Ovary (tissue), 10 donors: ENCODE measurements at places on chromosomes 7 and 10. TPM values are rescaled to one million over a fixed set of nuclear protein-coding genes. Genes with fewer than 3 reads are reported as not detected.

DNA sequence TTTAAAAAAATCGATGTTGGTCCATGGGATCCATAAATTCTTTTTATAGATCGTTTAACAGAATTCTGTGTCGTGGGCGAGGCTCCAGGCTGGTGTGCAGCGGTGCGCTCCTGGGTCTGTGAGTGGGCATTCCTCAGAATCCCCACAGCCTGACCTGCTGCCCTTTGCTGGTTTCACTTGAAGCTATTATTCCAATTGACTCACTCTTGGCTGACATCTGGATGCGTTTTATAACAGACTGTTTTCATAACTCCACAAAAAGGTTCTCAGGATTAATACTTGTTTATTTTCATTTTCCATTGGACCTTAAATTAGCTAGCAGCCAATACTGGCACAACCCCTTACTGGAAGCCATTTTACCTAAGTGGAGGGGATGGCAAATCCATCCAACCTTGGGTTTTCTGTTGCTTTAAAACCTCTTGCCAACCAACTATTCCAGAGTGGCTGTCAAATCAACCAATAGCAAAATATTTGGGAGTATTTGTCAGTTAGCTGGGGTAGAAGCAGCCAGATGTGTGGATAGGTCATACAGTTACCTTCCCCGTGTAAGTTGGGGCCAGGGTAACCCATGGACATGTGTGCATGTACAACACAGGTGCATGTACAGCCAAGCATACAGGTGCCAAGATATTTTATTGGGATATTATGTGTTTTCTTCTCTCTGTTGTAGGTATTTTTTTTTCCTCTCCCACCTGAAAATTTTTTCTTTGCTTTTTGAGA is 160.7 kb upstream of the ZNF32 start:
- no peak overlapping the region for H3K27ac ChIP-seq
- no peaks in the 10 kb centered on the region for H3K36me3 ChIP-seq
- peaks cover 6% of the 10 kb centered on the region for H3K4me1 ChIP-seq

DNA sequence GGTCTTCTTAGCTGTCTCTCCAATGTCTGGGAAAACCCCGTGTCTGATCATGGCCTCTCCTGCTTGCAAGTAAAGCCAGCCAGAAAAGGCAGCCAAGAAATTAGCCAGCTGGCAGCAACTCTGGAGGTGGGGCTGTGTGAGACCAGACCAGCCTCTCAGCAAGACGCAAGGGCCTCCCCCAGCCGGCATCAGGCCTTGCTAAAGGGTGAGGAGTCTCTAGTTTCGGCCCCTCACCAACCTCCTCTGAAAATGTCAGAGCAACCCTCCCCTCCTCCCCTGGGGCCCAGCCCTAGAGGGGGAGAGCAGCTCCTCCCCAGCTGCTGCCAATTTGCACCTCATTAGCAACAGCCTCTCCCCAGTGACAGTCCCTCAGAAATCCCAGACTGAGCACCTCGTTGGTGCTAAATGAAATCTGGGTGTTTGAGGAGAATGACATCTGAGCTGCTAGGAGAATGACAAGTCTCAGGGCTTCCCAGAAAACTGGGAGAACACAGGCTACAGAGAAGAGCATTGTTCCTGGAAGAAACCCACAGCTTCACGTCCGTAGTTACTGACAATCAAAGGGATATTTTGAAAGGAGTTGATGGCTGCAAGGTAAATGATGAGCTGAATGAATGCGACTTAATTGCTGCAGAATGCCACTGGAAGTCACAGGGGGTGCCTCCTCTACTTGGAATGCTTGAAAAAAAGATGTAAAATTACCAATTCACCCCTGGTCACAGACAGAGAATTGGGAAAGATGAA is 25.9 kb downstream of the DGKI start:
- no peaks in the 10 kb centered on the region for H3K27me3 ChIP-seq
- no peaks in the 10 kb centered on the region for H3K4me1 ChIP-seq
- H3K36me3 ChIP-seq: no peaks in the 10 kb centered on the region
- peak; percentile 15 for DNase-seq

DNA sequence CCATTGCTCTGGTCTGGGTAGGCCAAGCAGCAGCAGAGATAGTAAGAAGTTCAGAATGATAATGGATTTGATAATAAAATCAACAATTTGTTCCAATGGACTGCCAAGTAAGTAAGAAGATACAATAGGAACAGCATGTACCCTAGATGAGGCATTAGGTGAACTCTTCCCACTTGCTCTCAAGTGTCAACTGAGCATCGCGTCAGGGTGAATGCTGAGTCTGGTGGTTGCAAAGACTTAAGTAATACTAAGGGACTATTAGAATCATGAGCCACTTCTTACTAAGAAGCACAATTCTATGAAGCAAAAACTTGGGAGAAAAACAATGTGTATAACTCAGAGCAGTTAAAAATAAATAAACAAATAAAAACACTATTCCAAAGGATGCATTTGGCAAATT is 54.5 kb downstream of the LRRN3 start:
- H3K4me1 ChIP-seq: no peaks in the 10 kb centered on the region
- no peaks in the 10 kb centered on the region for H3K36me3 ChIP-seq
- no peaks in the 10 kb centered on the region for H3K27me3 ChIP-seq
- no peak overlapping the region for H3K4me3 ChIP-seq
- no peak overlapping the region for H3K27ac ChIP-seq

DNA sequence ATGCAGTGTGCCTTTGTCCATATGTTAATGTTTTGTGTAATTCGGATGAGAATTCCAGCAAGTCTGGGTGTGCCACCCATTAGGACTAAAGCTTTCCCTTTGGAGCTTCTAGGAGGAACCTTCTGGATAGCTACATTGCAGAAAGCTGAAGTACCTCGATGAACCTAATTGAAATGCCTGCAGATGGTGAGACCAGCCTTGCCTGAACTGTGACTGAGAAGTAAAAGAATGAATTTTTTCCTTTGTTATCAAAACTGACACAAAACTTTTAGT is 31.1 kb upstream of the FBXW4 start:
- H3K36me3 ChIP-seq: no peaks in the 10 kb centered on the region
- H3K4me3 ChIP-seq: no peak overlapping the region
- no peaks in the 10 kb centered on the region for H3K4me1 ChIP-seq

DNA sequence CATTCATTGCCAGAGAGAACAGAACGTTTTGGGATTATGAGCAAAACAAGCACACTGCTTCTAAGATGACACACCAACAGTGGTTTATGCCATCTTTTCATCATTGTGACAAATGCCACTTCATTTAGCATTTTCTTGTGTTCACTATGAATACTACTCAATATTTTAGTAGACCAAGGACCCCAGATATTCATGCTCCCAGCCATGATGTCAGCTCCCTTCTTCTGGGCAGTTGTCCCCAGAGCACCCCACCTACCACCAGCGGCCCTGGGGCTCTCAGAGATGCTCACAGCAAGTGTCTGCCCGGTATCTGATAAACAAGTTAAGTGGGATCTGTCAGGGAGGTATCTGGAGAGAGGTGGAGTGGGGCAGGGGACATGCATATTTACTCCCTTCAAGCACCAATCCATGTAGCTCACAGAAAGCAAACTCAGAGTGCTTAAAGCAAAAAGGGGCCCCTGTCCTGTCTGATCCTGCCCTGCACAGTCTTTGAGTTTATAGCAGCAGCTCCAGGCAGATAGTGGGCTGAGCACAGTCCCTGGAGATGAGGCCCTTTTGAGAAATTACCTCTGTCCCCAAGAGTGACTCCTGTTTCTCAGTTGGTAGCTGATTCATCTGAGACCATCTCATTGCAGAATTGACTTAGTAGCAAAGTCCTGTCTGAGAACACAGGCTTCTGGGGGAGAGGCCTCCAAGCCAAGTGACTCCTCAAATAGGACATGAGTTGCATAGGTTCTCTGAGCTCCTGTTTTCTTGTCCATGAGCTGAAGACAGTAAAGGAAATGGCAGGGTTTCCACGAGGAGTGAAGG is 281.8 kb upstream of the KLF6 start:
- no peak overlapping the region for H3K27ac ChIP-seq
- no peaks in the 10 kb centered on the region for H3K27me3 ChIP-seq
- no peak for DNase-seq
- H3K4me3 ChIP-seq: no peak overlapping the region
- no peaks in the 10 kb centered on the region for H3K36me3 ChIP-seq
- H3K4me1 ChIP-seq: peaks cover 6% of the 10 kb centered on the region

- H3K27ac ChIP-seq: no peak overlapping the region
- no peaks in the 10 kb centered on the region for H3K36me3 ChIP-seq
- DNase-seq: no peak
- H3K27me3 ChIP-seq: no peaks in the 10 kb centered on the region
- peaks cover 2% of the 10 kb centered on the region for H3K4me1 ChIP-seq
Measured at GRCh38 chr7:36726311-36726710, 2.0 kb upstream of the AOAH start.

- H3K4me1 ChIP-seq: peaks cover 1% of the 10 kb centered on the region
- no peak overlapping the region for H3K27ac ChIP-seq
- no peaks in the 10 kb centered on the region for H3K27me3 ChIP-seq
Measured at GRCh38 chr7:157022681-157023588, 12.5 kb upstream of the MNX1 start.

DNA sequence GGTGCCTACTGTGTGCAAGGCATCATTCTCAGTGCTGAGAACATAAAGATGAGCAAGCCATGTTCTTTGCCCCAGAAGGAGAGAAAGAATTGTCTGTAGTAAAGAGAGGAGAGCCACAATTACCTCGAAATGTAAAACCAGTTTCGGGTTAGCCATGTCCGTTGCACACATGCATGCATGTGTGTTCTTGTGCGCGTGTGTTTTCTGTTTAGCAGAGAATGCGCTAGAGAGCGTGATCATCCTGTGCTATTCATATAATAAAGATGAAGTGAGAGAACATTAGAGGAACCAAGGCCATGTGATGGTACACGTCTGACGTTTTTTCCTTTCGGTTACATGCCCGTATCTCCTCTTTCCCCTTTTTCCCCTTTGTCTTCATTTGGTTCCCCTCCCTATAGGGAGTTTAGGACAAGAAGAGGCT is 158.2 kb downstream of the CELF2 start:
- H3K36me3 ChIP-seq: no peaks in the 10 kb centered on the region
- H3K4me1 ChIP-seq: peaks cover 11% of the 10 kb centered on the region
- no peak for DNase-seq
- H3K27me3 ChIP-seq: no peaks in the 10 kb centered on the region
- H3K27ac ChIP-seq: no peak overlapping the region
- H3K4me3 ChIP-seq: no peak overlapping the region

DNA sequence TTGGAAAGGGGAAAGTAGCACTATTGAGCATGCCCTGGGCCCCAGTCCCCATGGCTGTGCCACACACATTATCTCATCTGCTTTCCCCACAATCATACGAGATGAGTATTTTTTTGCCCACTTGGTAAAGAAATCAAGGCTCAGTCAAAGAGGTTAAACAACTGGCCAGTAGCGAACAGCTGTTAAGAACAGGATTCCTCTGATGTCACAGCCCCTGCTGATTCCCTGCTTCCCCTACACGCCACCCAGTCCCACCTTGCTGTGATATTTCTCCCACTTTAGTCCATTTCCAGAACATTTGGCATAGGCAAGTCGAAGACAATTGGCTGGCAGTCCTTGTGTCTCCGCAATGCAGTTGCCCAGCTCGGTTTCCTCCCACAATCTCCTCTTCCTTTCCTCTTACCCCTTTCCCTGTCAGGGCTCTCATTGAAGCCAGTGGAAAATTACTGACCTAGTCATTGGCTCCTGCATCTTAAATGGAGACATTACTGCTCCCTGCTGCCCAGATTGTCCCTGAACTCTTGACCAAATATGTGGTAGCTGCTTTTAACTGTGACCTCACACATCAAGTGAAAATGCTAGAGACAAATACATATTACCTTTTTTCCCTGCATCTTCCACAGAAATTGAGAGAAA is 56.5 kb upstream of the EEPD1 start:
- H3K4me1 ChIP-seq: no peaks in the 10 kb centered on the region
- no peak overlapping the region for H3K27ac ChIP-seq
- no peak overlapping the region for H3K4me3 ChIP-seq
- H3K27me3 ChIP-seq: no peaks in the 10 kb centered on the region

- peak overlapping the region; percentile 89 for H3K4me3 ChIP-seq
- peak overlapping the region; percentile 99 for H3K27ac ChIP-seq
- H3K4me1 ChIP-seq: peaks cover 5% of the 10 kb centered on the region
Measured at GRCh38 chr7:5420067-5420880, 3.4 kb downstream of the TNRC18 start.

DNA sequence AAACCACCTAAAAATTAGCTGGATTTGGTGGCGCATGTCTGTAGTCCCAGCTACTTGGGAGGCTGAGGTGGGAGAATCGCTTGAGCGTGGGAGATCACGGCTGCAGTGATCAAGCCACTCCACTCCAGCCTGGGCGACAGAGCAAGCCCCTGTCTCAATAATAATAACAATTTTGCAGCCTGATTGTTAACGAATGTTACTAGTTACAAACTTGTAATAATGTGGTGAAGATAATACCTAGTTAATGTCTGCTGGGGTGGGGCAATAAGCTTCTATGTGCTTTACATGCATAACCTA is 1.2 kb upstream of the ATAD1 start:
- no peaks in the 10 kb centered on the region for H3K27me3 ChIP-seq
- no peak for DNase-seq
- no peak overlapping the region for H3K27ac ChIP-seq
- H3K36me3 ChIP-seq: no peaks in the 10 kb centered on the region
- no peak overlapping the region for H3K4me3 ChIP-seq
- H3K4me1 ChIP-seq: no peaks in the 10 kb centered on the region

- no peaks in the 10 kb centered on the region for H3K27me3 ChIP-seq
- H3K4me1 ChIP-seq: peaks cover 11% of the 10 kb centered on the region
Measured at GRCh38 chr7:157403646-157404401, 67.0 kb downstream of the DNAJB6 start.

DNA sequence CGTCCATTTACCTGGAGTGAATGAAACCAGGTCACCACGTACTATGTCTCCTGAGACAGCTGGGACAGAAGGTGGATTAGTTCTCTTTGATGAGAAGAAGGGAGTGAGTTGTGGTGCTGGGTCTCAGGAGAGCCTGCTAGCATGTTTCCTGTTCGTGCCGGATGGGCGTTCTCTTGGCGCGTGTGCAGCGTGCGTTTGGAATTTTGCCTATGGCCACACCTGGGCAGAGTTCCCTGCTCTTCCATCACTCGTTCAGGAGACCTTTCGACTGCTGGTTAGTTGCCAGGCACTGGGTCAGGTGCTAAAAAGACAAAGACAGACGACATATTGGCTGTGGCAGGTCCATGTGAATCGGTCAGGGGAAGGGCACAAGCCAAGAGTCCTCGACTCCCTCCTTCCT is 90.3 kb downstream of the TRRAP start:
- H3K36me3 ChIP-seq: peaks cover 2% of the 10 kb centered on the region
- DNase-seq: no peak
- H3K4me1 ChIP-seq: no peaks in the 10 kb centered on the region
- no peak overlapping the region for H3K4me3 ChIP-seq
- H3K27ac ChIP-seq: no peak overlapping the region

- H3K4me3 ChIP-seq: no peak overlapping the region
- no peak for DNase-seq
- no peaks in the 10 kb centered on the region for H3K36me3 ChIP-seq
- no peak overlapping the region for H3K27ac ChIP-seq
Measured at GRCh38 chr10:110865186-110865808, 6.4 kb upstream of the PDCD4 start.

- DNase-seq: no peak
- H3K27ac ChIP-seq: no peak overlapping the region
- no peaks in the 10 kb centered on the region for H3K4me1 ChIP-seq
- H3K4me3 ChIP-seq: no peak overlapping the region
Measured at GRCh38 chr10:19498393-19499290, 317.6 kb upstream of the PLXDC2 start.

- no peak overlapping the region for H3K27ac ChIP-seq
- H3K27me3 ChIP-seq: no peaks in the 10 kb centered on the region
- H3K4me1 ChIP-seq: no peaks in the 10 kb centered on the region
- no peak for DNase-seq
- no peak overlapping the region for H3K4me3 ChIP-seq
Measured at GRCh38 chr10:121754666-121755065, 156.4 kb upstream of the FGFR2 start.

Gene ZNF800
- 35.4 TPM for total RNA-seq

Gene OR6V1
- total RNA-seq: not detected

Gene TACC2
- 28.2 TPM for total RNA-seq

Gene LYZL1
- total RNA-seq: not detected

Gene GHRHR
- not detected for total RNA-seq

Gene AGMO
- total RNA-seq: not detected

Gene IFIT1B
- not detected for total RNA-seq
